ENCODE measurements at places on chromosomes 5 and 9.
A peak's percentile ranks its signal among the peaks of the same experiment; 100 is the strongest.

GRCh38 chr5:68331192-68332079 is 115.9 kb downstream of the PIK3R1 start:
- peak; percentile 7 for DNase-seq

DNA sequence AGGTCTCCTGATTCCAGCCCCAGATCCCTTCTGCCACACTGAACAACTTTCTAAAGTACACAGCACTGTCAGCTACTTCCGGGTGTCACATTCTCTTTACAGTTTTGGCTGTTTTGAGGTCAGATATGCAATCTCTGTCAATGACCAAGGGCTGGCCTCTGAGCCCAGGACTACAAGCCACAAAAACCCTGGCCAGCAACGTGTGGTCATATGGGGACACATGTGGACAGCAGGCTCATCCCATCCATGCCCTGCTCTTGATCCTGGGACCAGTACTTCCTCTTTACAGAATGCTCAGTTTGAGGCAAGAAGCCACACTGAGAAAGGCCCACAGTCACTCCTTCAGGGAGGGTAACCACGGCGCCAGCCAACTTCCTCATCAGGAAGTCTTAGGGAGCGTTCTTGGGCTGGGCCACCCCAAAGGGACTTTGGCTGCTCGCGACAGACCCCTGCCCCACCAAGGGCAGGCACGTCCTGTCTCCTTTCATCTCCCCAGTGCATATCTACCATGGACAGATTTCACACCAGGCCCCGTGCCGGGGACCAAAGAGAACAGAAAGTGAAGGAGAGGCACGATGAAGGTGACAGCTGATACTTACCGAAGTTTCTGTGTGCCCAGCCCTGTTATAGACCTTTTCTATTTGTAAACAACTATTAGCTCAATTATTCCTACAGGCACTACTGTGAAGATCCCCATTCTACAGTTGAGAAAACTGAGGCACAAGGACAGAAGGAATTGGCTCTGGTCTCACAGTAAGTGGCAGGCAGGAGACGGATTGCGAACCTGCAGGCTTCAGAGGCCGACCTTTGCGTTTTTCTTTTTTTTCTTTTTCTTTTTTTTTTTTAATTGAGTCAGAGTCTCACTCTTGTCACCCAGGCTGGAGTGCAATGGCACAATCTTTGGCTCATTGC is 37.3 kb downstream of the STK10 start:
- DNase-seq, result peak; percentile 12

- no peak for DNase-seq
Observed at GRCh38 chr9:69214939-69215338, 40.9 kb downstream of the TJP2 start.

DNA sequence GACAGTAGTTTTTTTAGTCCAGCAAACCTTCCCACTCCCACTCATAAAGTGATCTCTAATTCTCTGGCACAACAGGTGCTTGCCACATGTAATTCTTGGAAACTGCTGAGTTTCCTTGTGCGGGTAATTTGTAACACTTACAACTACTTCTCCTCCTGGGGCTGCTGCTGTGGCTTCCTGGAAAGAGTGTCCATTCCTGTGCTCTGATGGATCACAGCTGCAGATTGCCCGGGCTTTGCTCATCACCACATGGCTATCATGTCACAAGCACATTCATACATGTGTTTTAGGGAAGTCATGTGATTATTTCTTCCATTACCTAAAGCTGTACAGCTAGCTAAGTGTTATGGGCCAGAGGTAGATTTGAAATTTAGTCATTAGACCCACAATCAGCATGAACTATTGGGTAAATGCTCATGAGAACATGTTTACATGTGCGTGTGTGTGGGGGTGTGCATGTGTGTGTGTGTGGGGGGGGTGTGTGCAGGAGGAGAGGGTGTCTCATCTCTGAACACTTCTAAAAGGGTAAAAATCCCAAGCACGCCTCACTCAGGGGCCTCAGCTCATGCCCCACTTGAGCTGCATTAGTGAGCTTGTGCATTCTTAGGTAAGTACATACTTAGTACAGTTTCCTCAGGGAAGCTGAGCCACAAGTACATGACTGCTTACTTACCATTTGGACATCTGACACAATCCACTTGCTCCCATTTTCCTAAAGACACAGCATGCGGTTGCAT is 118.1 kb upstream of the CCDC112 start:
- DNase-seq, result no peak

DNA sequence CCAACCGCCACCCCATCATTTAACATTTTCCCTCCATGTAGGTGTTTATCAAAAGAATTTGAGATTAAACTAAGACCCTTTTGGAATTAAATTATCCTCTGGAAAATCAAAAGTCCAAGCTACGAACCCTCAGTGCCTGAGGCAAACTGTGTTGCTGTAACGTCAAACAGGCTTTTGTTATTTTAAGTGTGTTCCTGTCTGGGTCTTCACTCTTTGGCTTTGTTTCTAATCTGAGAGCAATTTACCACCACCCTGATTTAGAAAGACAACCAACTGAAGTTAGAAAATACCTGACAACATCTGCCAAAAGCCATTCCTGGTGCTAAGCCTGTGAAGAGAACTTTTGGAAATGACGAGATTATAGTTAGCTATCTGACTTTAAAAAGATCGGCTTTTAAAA is 199.9 kb downstream of the DIRAS2 start:
- DNase-seq, result no peak

Measured in midbrain (tissue), 1 donor.